GM19239 (cell line): ENCODE measurements at places on chromosomes 5 and 9.

GRCh38 chr9:86546712-86547111 lies 192.5 kb upstream of the TUT7 start:
- DNase-seq = no peak

DNA sequence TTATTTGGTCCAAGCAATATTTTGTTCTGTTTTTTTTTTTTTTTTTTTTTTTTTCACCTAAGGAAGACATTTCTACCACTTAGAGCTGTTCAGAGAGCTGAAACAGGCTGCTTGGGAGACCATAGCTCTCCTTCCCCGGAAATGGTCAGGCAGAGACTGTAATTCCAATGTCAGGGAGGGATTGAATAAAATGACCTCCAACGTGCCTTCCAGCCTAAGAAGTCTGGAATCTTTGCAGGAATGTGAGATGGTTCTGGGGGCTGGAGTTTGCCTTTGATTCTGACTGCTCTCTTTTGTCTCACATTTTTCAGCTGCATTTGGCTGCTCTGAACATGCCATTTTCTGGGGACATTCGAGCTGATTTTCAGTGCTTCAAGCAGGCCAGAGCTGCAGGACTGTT lies 38.3 kb upstream of the TGFBR1 start:
- no peak for DNase-seq

GRCh38 chr9:122996586-122996985 lies 36.9 kb upstream of the GPR21 start:
- no peak for DNase-seq

GRCh38 chr5:126195410-126196100 lies 227.7 kb upstream of the GRAMD2B start:
- no peak for DNase-seq

DNA sequence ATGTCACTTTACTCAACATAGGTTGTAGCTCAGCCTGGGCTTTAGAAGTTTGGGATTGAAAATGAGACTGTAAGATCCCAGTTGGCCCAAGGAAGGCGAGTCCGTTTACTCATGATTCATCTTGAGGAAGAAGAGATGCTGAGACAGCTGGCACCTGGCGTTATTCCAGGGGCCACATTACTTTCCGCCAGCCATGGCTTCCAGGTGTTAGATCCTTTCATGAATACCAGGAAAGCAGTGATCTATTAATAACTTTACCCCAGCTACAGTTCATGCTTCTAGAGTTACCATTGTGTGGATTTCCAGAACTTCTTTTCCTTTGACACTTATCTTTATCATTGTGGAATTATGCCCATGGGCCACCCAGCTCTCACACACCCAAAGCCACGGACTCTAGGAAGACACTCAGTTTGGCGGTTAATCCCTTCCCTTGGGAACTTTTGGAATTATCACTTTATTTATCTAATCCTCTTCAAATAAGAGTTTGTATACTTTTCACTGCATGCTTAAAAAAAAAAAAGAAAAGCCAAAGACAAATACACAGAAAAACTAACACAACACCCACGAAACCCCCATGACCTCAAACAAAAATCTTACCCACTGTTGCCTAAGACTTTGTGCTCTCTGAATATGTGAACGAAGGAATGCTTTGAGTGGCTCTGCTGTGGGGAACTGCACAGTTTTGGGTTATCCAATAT lies 26.9 kb downstream of the RAI14 start:
- no peak for DNase-seq

DNA sequence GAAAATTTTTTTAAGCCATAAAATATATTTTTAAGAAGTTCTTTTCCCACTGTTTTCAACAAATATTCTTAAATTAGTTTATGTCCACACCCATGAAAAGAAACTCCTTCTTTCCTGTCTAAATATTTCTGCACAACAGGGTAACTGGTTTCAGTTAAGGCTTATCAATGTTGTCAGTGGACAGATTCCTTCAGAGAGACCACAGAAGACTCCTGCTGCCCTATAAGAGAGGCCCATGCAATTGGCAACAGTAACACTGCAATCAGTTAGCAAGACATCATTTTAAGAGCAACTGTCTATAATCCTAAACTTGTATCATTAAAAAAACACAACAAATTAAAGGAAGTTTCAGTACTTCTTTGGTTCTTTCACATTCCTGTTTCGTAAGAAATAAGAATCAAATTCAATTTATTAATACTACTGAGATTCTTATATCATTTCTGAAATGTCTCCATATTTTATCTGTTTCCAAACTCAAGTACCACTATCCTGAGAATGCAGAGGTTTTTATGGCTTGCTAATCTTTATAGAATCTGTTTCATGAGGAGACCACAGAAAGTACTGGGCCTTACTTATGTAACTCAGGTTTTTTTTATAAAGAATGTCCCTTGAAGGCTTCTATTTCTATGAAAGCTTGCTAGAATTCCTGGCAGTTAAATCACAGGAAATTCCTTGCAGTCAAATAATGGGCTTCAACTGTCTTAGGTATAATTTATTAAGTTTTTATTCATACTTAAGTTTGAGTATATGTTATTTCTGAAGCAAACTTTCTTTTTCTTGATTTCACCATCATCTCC lies 240.2 kb downstream of the RFX3 start:
- DNase-seq = no peak

DNA sequence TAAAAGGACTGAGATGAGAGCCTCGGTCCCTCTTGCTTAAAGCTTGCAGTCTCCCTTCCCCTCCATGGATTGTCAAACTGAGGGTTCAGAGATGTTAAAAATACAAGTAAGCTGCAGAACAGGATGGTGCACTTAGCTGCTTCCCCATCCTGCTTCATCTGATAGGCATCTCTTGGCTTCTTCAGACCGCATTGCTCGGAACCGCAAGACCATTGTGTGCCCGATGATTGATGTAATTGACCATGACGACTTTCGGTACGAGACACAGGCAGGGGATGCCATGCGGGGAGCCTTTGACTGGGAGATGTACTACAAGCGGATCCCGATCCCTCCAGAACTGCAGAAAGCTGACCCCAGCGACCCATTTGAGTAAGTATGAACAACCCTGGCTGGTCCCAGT lies 65.5 kb upstream of the SAP30L start:
- no peak for DNase-seq

DNA sequence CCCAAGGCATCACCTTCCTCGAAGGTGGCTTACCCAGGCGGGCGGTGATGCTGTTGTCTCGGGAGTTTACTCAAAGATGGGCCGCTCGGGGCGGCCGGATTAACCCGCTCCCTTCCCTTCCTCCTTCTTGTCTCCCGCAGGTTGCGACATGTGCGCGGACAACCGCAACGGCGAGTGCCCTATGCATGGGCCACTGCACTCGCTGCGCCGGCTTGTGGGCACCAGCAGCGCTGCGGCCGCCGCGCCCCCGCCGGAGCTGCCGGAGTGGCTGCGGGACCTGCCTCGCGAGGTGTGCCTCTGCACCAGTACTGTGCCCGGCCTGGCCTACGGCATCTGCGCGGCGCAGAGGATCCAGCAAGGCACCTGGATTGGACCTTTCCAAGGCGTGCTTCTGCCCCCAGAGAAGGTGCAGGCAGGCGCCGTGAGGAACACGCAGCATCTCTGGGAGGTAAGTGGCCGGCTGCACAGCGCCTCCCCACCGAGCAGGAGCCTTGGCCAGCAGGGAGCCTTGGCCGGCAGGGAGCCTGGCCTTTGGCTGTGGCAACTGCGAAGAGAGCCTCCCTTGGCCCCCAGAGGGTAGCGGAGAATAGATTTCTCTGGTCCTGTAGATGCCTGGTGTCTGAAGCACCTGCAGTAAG lies 10.6 kb downstream of the PRDM6 start:
- no peak for DNase-seq

DNA sequence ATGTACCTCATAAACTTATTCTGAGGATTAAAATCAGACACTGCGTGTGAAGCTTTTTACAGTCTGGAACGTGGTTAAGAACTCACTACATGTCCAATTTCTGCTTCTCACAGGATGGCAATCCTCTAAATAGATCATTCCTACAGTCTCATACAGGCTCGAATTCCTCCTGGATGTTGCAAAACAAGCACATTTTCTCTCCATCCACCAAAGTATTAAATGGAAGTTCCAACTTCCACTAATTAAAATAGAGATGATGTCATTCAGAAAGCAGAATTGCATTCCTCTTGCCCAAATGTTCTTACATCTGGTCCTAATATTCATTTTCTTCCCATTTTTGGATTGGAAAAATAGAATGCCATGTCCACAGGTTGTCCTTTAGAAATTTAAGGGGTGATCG lies 145.5 kb upstream of the PCA3 start:
- no peak for DNase-seq

- no peak for DNase-seq
These were observed 46.3 kb downstream of the PHAX start for GRCh38 chr5:126647071-126647470.

DNA sequence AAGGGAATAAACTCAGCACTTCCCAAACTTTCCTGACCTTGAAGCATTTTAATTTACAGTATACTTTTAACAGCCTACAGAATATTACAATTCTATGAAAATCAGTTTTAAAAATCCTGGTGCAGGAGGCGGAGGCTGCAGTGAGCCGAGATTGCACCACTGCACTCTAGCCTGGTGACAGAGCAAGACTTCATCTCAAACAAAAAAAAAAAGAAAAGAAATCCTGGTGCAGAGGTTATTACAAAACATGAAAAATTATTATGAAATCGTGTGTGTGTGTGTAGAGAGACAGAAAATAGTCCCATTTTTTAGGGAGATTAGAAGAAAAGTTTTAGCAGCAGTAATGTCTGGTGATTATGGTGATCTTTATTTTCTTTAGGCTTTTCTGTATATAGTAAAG lies 26.9 kb downstream of the GOLPH3 start:
- DNase-seq = no peak

DNA sequence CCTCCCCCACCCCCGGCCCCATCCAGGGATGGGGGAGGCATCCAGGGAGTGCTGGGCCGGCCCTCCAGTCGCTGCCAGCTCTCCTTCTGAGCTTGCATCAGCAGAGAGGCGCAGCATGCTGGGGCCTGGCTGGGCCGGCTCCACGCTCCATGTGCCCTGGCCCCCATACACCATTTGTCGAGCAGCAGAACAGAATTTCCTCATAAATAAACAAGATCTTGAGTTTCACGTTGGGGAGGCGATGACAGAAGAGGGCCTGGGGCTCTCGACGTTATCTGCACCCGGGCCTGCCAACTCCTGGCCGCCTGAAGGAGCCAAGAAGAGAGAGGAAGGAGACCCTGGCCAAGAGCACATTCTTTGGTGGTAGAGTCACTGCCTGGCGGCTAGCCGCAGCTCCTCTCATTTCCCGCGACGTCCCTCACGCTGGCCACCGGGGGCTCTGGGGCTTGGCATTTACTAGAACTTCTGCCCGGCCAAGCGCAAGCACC lies 177.0 kb downstream of the FGF18 start:
- no peak for DNase-seq

GRCh38 chr5:178580271-178580955 lies 9.8 kb downstream of the COL23A1 start:
- no peak for DNase-seq
